ENCODE measurements at places on chromosomes 2 and 18. TPM values are rescaled to one million over a fixed set of nuclear protein-coding genes. Genes with fewer than 3 reads are reported as not detected.
A peak's percentile ranks its signal among the peaks of the same experiment; 100 is the strongest.

- DNase-seq: peak; percentile 57
These were observed 82.5 kb upstream of the STPG4 start for GRCh38 chr2:47237375-47238334.

- DNase-seq: no peak
These were observed 101.7 kb upstream of the MSH2 start for GRCh38 chr2:47301277-47301618.

- no peak for DNase-seq
These were observed 476.0 kb downstream of the EIPR1 start for GRCh38 chr2:2901384-2902345.

GRCh38 chr2:9752441-9753275, 90.6 kb upstream of the TAF1B start:
- DNase-seq: no peak

DNA sequence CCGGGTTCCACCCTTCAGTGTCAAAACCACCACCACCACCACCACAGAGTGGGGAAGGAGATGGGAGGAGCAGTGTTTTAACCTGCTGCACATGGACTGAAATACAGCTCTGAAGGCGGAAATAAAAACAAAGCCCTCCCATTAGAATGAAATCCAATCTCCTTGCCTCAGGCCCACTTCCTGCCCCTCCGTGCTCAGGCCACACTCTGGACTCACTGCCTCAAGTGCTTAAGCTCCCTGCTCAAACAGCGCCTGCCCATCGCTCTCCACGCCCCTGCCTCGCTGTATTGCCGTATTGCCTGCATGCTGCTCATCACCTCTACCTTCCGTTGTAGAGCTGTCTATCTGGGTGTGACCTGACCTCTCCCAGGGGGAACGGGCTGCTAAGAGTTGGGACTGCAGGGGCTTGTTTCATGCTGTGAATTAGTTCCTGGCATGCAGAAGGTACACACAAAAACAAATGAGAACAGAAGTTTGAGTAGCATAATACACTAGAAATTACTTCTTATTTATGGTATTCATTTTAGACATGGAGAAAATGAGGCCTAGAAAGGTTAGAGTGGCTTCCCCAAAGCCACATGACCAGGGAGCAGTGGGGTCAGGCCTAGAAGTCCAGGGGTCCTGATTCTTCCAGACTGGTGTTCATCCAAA, 31.6 kb upstream of the NEB start:
- no peak for DNase-seq

DNA sequence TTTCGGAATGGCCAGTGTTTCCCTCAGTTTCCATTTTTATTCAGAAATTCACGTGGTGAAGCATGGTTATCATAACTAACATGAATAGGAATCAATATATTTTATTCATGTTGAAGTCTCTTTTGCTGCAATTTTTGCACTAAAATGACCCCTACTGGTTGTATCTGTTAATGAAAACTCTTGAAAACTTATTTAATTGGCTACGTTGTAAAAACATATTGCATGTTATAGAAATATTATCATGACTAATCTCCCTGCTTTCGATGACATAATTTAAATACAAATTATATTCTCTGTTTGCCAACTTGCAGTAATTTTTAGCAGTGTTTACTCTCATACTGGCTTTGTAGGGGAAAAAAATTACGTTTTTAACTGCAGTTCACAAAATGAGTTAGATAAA, 3.5 kb downstream of the CRIM1 start:
- no peak for DNase-seq

DNA sequence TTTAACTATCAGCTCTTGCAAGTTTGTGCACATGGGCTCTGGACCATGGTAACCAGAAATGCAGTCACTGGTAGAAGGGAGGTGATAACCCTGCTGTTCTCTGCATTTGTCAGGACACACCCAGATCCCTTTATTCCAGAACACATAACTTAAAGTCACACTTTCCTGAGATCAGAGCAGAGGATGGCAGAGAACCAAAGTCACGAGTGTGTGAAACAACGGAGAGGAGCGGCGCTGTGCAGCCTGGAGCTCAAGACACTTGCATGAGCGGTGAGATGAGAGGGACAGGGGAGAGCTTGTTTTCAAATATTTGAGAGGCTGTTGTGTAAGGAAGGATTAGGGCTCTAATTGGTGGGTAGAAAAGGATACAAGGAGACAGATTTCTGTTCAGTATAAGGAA, 43.3 kb upstream of the AAK1 start:
- DNase-seq: no peak

PKDCC gene
- 172 TPM for total RNA-seq

KANSL1L gene
- 92.5 TPM for total RNA-seq

DNA sequence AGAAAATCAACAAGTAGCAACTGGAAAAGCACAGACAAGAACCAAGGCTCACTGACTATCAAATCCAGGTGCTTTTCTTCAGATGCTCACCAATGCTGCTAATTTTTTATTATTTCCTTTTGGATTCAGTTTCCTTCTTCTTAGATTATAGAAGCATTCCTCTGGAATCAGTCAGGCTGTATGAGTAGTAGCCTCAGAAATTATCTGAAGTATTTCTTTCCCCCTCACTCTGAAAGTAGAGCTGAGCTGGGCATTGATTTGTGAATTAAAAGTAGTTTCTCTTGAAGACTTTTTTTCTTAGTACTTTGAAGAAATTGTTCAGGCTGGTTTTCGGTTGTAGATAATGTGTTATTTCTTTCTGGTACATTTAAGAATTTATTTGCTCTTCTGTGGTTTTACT, 273.7 kb downstream of the NOL4 start:
- DNase-seq: no peak

CFC1 gene
- total RNA-seq: not detected

DNA sequence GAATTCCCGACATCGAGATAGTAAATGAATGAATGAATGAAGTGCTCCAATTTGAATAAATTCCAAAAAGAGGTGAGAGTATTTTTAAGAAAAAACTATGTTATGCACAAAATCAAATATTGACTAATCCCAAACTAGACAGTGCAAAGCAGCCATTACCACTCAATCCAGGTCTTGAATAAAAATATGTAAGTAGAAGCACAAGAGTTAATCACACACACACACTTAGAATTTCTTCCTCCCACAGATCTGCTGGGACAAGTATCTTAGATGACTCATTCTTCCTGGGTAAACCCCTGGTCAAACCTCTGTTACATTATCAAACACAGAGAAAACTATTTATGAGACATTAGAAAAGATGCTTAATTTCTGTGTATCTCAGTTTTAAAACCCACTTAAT, 102.0 kb downstream of the PLA2R1 start:
- no peak for DNase-seq

- DNase-seq: no peak
These were observed 61.7 kb downstream of the KCNS3 start for GRCh38 chr2:17940091-17940630.

GRCh38 chr2:232061265-232061664, 99.8 kb downstream of the DIS3L2 start:
- peak; percentile 35 for DNase-seq

- no peak for DNase-seq
These were observed 69.2 kb downstream of the RNF144A start for GRCh38 chr2:6986301-6986911.

EPB41L3 gene
- total RNA-seq: 52.3 TPM

DNA sequence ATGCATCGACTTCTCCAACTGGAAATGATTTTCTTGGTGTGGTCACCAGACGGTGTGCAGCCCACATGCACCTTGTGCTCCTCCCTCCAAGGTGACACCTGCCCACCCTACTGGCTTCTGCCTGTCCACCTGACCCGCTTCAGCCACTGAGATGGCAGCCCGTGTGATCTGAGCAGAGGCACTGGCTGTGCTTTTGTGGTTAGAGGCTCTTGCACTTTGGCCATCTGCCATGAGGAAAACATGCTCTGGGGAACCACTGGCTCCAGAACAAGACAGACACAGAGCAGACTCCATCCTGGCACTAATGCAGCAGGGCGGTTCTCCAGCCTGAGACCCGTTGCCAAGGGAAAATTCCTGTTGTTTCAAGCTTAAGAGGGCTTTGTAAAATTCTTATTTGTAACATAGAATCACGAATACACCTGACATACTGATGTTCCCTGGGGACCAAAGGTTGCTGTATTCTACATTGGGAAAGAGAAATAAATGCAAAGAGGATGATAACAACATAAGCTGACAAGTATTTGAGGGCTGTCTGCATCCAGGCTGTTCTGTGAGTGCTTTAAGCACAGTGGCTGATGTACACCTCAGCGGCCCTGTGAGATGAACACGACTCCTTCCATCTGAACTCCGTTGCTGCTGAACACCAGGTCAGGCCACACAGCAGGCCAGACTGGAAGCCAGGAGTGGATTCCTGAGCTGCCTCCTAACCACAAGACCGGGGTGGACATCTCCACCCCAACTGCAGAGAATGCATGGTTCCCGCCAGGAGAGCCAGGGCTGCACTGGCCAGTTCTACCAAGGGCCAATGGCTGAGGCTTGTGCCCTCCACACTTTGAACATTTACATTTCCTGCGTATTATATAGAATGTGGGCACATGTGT, 820.4 kb downstream of the GALR1 start:
- no peak for DNase-seq

GRCh38 chr18:55406451-55406991, 181.5 kb downstream of the TCF4 start:
- DNase-seq: no peak

DNA sequence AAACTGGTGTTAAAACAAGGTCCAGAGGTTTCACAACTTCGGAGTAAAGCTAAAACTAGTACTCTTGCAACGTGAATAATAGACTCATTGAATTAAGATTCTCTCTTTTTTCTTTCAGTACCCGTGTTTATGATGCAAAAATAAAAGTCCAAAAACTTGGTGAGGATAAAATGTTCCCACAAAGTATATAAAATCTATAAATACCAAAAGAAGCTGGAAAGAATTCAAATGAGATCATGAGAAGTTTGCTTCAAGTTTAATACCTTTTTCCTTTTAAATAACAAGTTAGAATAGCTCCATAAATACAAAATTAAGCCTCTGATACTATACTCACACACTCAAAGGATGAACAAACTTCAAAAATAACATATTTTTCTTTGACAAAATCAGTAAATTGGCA, 34.0 kb downstream of the METTL4 start:
- DNase-seq: no peak

DNA sequence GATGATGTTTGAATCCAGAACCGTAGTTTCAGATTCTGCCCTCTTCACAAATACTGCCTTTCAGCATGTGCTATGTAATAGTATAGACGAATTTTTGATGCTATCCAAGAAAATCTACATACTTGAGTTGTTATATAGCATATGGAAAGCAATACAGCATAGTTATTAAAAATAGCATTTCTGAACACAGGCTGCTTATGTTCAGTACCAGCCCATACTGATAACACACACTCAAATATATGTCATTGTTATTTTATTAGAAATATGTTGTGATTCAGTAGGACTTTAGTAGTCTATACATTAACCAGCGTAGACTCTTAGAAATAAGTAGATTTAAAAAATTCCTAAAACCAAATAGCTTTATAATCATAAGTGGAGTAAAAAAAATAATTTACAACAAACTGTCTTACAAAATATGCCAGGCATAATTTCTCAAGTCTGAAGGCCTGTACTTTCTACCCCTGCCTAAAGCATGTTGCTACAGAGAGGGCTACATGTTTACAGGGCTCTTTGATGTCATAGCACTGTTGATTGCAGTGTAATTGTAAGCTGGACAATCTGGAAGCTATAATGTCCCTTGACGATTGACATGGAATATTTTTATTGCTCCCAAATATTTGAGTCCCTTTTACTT, 86.3 kb downstream of the ASXL3 start:
- no peak for DNase-seq
